ENCODE measurements at places on chromosomes 3 and 15.

GRCh38 chr15:42595626-42596240 is 20.3 kb downstream of the STARD9 start:
- peak; percentile 25 for DNase-seq

DNA sequence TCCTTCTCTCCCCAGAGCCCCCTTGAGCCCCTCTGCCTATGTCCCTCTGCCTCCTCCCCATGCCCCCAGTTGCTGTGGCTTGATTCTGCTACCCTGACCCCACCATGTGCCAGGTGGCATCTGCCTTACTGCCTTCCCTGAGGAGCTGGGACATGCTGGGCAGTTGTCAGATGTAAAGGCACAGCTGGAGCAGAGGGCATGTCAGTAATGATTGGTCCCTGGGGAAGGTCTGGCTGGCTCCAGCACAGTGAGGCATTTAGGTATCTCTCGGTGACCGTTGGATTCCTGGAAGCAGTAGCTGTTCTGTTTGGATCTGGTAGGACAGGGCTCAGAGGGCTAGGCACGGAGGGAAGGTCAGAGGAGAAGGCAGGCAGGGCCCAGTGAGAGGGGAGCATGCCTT is 3.5 kb upstream of the PPCDC start:
- no peak for DNase-seq

DNA sequence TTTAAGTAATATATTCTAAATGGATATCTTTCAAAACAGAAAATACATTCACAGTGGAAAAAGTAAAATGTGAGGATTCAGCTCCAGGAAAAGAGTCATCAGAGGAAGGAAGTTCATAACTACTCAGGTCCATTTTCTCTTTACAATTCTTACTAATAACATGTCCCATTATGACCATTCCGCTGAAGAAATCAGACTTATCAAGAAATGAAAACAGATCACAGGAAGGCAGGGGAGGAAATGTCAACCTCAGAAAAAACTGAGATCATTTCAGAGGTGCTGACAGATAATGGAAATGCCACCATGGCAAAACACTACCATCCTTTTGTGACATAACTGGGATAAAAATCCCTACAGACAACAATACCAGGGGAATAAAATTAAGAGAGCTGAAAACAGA is 139.5 kb downstream of the MAGI1 start:
- no peak for DNase-seq

- DNase-seq = no peak
Measured at GRCh38 chr15:62089616-62090015, 22.8 kb downstream of the C2CD4A start.

DNA sequence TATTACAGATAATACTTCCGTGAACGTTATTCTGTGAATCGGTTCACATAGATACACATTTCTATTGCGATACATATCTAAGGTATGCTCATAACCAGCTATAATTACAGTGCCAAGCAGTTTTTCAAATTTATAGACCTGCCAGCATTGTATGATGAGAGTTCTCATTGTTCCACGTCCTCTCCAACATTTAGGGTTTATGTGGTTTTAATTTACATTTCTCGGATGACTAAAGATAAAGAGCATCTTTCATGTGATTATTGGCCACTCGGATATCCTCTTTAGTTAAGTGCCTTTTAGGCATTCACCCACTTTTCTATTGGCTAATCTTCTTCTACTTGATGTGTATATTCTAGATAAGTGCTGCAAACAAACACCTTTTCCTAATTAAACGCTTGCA is 134.7 kb upstream of the CCDC54 start:
- no peak for DNase-seq

GRCh38 chr3:160052385-160053047 is 63.9 kb downstream of the IL12A start:
- no peak for DNase-seq

DNA sequence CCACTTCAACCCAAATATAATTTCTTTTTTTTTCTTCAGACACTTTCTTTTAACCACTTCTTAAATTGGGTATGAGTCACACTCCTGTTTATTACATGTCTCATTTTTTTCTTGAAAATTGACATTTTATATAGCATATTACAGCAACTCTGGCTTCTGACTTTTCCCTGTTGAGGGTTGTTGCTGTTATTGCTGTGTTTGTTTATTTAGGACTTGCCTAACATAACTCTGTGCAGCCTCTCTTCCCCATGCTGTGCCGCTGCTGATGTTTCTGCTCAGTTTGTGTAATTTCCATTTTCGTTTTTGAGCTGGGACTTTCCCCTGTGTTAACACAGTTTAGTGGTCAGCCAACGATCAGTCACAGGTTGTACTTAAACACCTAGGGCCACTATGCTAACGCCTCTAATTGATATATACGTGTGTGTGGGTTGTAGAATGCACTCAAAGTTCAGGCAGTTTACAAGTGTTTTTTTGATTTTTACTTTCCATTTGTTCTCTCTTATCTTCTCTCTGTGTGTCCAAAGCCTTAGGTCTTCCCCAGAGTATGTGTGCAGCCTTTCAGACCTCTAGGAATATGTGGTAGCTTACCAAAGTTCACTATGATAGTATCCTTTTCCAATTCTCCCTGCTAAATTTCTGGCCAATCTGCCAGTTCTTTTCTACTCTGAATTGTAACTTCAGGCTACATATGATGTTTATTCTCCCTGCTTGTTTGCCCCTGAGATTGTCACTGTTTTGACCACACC is 337.2 kb downstream of the ZBTB20 start:
- no peak for DNase-seq

- no peak for DNase-seq
Measured at GRCh38 chr3:187288131-187288854, 3.2 kb downstream of the MASP1 start.

Measured in AG20443 (cell line).